ENCODE measurements at places on chromosomes 4 and X.

GRCh38 chr4:175773566-175773965 lies 38.5 kb downstream of the GPM6A start:
- no peak for DNase-seq

- DNase-seq = no peak
These were observed 130.5 kb downstream of the SMIM20 start for GRCh38 chr4:26044524-26044923.

- DNase-seq = no peak
These were observed 11.8 kb downstream of the CTSO start for GRCh38 chr4:155941820-155942219.

GRCh38 chr4:82394896-82395295 lies 21.1 kb upstream of the HNRNPD start:
- DNase-seq = no peak

- DNase-seq = no peak
These were observed 247.2 kb downstream of the SCFD2 start for GRCh38 chr4:53118676-53119075.

- DNase-seq = no peak
These were observed 12.7 kb downstream of the ACOX3 start for GRCh38 chr4:8427761-8428287.

DNA sequence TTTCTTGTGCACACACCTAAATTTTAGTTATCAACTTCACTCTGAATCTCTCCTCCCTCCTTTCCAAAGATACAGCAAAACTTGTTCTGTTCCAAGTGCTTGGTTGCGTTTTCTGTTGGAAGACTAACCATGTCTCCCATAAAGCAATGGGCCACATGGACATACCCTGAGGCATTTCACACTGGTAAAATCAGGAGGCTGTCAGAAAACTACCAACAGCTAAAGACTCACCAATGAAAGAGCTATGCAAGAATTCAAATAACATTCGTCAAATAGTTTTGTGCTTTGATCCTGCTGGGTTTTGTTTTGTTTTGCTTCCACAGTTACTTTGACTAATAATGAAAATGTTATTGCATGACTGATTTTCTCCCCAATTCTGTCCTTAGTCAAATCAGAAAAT lies 46.0 kb downstream of the PHEX start:
- no peak for DNase-seq

- DNase-seq = no peak
These were observed 18.8 kb upstream of the ATOH1 start for GRCh38 chr4:93809773-93810172.

GRCh38 chr4:106704253-106704870 lies 331.8 kb downstream of the DKK2 start:
- DNase-seq = no peak

GRCh38 chr4:184860018-184860779 lies 34.4 kb upstream of the ACSL1 start:
- DNase-seq = no peak
